NCI-H187 (cell line): ENCODE measurements at places on chromosomes 11 and 22.

- no peak for DNase-seq
These were observed 933 bp upstream of the PANX3 start for GRCh38 chr11:124610295-124610694.

DNA sequence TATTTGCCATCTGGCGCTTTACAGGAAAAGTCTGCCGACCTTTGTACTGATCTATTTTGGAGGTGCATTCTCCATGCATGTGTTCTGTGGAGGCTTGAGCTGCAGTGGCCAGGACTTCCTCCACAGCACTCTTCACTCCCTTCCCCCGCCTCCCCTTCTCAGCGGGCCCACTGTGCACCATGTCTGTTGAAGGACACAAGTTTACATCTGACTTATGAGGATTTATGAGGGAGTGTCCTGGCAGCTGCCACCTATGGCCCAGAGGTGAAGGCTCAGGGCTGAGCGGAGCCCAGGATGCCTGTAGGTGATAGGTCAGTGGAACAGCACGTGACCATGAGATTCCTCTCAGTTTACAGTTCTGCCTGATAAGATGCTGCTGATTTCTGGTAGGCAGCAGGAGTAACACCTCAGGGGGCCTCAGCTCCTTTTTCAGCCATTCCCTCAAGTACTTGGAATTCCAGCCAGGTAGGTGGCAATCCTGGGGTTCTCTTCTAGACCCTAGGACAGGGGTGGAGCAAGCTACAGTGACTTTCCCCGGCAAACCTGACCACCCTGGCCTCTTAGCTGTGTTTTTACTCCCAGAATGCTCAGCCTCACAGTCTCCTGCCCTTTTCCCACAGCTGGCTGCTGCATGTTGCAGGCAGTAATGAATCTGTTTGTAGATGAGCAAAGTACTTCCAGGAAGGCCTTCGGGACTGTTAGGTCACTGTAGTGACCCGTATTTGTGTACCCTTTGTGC lies 59.9 kb downstream of the PPFIBP2 start:
- no peak for DNase-seq

GRCh38 chr22:31646186-31647019 lies 15.6 kb downstream of the PISD start:
- DNase-seq, result no peak

GRCh38 chr11:75004215-75004614 lies 15.5 kb downstream of the NEU3 start:
- DNase-seq, result no peak

- DNase-seq, result no peak
These were observed 196.7 kb downstream of the DSCAML1 start for GRCh38 chr11:117600234-117600783.

GRCh38 chr11:39541945-39542351 lies 1917.5 kb downstream of the LRRC4C start:
- no peak for DNase-seq

GRCh38 chr22:44664149-44664548 lies 37.9 kb upstream of the PRR5 start:
- no peak for DNase-seq

GRCh38 chr22:39266398-39267030 lies 21.7 kb upstream of the PDGFB start:
- no peak for DNase-seq

DNA sequence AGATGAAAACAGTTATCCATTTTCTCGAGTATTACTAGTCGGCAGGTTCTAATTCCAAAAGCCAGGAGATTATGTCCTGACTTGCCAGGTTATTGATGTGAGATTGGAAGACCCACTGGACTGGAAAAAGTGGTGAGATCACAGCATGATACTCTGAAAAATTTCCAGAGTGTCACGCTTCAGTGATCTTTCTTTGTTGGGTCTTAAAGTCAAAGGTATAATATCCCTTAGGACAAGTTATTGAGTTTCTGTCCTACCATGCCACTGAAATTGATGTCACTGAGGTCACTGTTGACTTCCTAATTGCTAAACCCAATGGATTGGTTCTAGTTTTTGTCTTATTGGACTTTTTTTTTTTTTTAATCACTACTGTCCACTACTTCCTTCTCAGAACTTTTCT lies 104.5 kb upstream of the GRAMD1B start:
- DNase-seq, result no peak

DNA sequence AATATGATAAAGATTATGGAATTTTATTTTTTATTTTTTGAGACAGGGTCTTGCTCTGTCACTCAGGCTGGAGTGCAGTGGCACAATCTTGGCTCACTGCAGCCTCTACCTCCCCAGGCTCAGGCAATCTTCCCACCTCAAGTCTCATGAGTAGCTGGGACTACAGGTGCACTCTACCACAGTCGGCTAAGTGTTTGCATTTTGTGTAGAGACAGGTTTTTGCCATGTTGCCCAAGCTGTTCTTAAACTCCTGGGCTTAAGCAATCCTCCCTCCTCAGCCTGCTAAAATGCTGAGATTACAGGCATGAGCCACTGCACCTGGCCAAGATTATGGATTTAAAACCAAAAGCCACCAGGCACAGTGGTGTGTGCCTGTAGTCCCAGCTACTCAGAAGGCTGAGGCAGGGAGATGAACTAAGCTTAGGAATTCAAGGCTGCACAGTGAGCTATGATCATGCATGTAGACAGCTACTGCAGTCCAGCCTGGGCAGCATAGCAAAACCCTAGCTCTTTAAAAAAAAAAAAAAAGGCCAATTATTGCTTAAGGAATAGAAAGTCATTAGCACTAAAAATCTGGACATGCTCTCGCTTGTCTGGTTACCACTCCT lies 20.2 kb upstream of the CCND1 start:
- no peak for DNase-seq

GRCh38 chr22:17792299-17792698 lies 18.0 kb upstream of the BID start:
- DNase-seq, result no peak

DNA sequence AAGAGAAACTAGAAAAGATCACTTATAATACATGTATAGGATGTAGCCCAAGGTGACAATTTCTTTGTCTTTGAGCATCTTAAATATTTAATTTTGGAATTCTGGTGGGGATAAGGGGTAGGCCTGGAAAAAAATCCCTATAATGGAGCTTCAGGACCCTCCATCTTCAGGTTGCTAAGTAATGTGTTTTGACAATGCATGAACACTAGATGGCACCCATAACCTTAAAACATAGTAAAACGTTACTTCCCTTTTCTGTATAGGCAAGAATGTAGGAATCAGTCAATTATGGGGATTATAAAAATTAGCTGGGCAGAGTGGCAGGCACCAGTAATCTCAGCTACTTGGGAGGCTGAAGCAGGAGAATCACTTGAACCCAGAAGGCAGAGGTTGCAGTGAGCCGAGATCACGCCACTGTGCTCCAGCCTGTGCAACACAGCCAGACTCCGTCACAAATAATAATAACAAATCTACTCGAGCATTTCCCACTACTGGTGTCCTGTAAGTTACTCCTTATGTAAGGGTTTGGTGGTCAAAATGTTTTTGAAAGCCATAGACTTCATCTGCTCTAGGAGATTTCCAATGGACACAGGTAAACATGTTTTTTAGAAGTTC lies 541.9 kb upstream of the CCDC90B start:
- DNase-seq, result peak; percentile 3

DNA sequence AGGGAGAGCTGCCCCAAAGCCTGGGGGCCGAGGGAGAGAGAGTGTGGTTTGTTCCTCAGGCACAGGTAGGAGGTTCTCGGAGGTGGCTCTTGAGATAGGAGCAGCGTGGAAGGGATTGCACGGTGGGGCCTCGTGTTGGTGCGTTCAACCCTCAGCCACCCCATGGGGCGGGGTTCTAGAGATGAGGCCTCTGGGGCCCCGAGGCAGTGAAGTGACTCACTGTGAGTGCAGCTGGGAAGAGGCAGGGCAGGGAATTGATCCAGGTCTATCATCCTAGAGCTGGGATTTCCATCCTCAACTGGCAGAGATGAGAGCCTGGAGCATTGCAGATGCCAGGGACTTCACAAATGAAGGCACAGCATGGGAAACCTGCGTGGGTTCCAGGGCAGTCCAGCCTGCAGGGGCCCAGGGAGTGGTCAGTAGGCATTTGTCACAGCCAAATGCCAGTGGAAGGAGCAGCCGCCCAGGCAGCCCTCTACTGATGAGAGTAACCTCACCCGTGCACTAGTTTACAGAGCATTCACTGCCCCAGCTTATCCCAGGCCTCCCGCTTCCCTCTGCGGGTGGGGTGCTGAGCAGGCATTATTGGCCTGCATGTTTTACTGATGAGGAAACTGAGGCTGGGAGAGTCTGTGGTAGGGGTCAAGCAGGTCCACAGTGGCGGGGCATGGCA lies 5.1 kb upstream of the SMARCB1 start:
- DNase-seq, result no peak

DNA sequence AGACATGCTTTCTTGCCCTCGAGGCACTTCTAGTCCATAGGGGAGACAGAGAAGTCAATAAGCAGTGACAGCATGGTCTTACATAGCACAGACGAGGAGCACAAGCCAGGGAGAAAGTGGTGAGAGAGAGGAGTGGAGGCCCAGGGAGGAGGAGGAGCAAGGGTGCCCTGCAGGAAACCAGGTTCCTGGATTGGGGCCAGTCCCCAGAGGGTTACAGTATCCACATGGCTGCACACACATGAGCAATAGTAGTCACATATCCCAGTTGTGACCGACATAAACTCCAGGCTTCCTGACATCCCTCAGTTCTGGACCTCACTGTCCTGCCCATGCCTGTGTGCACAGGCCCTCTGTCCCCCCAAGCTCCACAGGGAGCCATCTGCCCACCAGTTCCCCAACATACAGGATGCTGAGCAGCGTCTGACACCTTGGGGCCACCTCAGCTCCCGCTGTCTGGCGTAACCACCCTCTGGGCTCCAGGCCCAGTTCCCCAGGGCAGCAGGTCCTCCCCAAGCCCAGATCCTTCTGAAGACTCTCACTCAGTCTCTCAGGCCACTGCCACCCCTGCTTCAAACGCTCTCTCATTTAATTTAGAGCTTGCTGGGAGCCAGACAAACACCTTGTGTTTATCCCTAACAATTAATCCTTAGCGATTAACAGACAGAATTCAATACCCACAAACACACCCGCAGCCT lies 53.7 kb downstream of the DSCAML1 start:
- DNase-seq, result no peak

- no peak for DNase-seq
These were observed 41.6 kb upstream of the DMC1 start for GRCh38 chr22:38611559-38611958.

GRCh38 chr11:77395460-77396173 lies 78.3 kb downstream of the PAK1 start:
- no peak for DNase-seq

GRCh38 chr11:64869571-64870175 lies 8.7 kb downstream of the EHD1 start:
- DNase-seq, result no peak

DNA sequence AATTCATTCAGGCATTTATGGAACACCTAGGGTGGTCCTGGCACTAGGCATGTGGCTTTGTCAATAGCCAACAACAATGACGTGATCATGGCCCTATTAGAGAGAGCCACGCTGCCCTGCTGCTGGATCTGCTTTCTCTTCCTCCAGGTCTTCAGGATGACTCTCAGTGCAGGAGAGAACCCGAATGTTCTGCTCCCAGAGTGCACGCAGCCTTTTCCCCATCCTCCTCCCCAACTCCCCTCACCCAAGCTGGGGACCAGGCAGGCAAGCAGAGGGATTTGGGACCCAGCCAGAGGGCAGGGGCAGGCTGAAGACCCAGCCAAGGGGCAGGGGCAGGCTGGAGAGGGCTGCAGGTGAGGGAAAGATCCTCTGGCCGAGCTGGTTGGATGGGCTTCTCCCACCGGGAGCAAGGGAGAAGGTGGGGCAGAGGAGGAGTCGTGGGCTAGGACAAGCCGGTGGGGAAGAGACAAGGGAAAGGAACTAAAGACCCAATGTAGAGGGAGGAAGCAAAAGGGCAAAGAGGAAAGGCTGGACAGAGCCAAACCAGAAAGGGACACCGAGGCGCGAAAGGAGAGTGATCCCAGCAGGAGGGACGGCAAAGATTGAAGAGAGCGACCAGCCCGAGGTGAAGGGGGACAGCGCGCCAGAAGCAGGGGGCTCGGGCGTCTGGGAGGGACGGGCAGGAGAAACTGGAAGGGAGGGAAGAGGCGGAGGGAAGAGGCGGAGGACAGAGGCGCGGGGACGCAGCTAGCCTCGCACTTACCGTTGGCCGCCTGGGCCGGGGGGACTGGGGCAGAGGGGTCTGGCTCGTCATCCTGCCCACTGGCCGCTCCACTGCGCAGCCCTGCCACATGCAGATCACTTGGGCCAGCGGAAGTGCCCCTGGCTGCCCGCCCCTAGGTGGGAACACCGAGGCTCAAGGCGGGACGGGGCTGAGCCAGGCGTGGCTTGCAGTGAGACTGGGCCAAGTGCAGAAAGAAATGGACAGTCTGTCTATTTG lies at the start of gene KCTD14:
Gene KCTD14, minus strand, starts transcription at position 880 of the 1,000 bp plus-strand sequence. Its CDS starts 27 bp downstream, at position 853.
- DNase-seq, result no peak

- no peak for DNase-seq
These were observed 20.0 kb downstream of the FAM83F start for GRCh38 chr22:40014667-40015248.

DNA sequence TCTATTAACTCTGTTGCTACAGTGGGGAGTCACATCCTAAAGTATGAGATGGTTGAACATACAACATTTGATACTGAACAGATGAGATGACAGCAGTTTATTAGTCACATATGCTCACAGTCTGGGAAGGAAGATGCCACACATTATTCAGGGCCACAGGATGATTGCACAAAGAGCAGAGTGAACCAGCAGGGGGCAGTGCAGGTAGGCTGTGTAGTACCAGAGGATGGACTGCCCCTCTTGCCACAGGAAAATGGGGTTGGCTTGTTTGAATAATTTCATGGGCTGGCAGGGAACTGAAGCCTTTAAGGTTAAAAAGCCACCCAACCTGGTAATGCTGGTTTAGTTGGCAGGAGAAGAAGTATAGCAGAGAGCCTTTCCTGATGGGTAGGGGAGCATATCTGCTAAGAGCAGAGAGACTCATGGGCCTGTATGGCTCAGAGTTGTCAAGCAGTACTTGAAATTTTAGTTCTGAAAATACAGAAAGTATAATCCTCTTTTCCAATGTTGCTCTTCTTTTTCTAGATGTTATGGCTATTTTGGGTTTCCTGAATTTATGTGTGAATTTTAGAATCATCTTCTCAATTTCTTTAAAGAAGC lies 180.4 kb upstream of the B3GAT1 start:
- peak; percentile 51 for DNase-seq
